H9 (cell line): ENCODE measurements at places on chromosomes 16 and 17. TPM values are rescaled to one million over a fixed set of nuclear protein-coding genes. Genes with fewer than 3 reads are reported as not detected.

- H3K36me3 ChIP-seq, result no peaks in the 10 kb centered on the region
- H3K27ac ChIP-seq, result no peak overlapping the region
- peak; percentile 88 for DNase-seq
- no peak overlapping the region for H3K4me3 ChIP-seq
- 0 out of 2 replicates have a peak, but pooled peaks cover 2% of the 10 kb centered on the region for H3K4me1 ChIP-seq
- no peaks in the 10 kb centered on the region; the same call in 1 of the 2 replicates for H3K27me3 ChIP-seq
These were observed 113.4 kb downstream of the ENGASE start for GRCh38 chr17:79188048-79188447.

- H3K36me3 ChIP-seq, result peaks cover 9% of the 10 kb centered on the region
- peaks cover 13% of the 10 kb centered on the region; the same call in 1 of the 2 replicates for H3K27me3 ChIP-seq
- H3K4me1 ChIP-seq, result 0 out of 2 replicates have a peak, but pooled peaks cover 2% of the 10 kb centered on the region
These were observed 6.6 kb downstream of the BTBD17 start for GRCh38 chr17:74355065-74355464.

DNA sequence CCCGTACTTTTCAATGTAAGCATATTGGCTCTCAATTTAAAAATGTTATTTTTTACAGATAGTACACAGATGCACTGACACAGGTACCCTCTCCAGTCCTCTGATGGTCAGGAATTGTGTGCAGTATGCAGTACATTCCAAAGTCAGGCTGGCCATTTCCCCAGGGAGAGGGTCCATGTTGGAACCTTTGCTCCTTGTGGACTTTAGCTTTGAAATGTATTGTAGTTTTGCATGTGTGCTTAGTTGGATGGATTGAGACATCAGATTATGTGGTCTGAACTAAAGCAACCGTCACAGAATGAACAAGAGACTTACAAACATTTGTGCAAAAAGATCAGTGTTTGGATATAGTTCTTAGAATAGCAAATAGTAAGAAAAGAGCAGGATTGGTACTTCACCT lies 381.1 kb downstream of the WWOX start:
- no peak overlapping the region for H3K27ac ChIP-seq
- DNase-seq, result no peak
- peaks cover 4% of the 10 kb centered on the region; the same call in 1 of the 2 replicates for H3K4me1 ChIP-seq
- H3K27me3 ChIP-seq, result no peaks in the 10 kb centered on the region

DNA sequence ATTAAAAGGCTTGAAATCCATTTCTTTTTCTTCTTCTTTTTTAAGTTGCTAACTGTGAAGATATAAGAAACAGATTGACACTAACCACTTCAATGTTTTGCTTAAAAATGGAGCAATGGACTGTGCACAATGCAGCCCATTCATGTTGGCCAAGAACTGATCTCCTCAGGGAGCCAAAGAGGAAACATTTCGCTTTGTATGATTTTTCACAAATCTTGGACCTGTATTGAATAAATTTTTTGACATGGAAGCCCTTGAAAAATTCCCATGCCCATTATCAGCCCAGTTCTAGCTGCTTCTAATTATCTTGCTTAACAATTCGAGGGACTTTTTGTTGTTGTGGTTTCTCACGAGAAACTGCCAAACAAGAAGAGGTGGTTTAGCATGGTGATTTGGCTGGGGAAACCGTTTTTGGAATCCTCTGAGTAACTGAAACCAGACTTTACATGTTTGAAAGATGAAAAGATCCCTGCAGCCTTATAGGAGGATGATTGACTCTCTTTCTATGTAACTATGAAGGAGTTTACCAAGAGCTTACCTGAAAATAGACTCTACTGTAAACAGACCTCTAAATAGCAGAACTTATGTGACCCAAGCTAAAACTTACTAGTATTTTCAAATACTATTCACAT lies 1389.4 kb upstream of the GOT2 start:
- H3K36me3 ChIP-seq, result no peaks in the 10 kb centered on the region
- no peaks in the 10 kb centered on the region for H3K27me3 ChIP-seq
- no peaks in the 10 kb centered on the region for H3K4me1 ChIP-seq

DNA sequence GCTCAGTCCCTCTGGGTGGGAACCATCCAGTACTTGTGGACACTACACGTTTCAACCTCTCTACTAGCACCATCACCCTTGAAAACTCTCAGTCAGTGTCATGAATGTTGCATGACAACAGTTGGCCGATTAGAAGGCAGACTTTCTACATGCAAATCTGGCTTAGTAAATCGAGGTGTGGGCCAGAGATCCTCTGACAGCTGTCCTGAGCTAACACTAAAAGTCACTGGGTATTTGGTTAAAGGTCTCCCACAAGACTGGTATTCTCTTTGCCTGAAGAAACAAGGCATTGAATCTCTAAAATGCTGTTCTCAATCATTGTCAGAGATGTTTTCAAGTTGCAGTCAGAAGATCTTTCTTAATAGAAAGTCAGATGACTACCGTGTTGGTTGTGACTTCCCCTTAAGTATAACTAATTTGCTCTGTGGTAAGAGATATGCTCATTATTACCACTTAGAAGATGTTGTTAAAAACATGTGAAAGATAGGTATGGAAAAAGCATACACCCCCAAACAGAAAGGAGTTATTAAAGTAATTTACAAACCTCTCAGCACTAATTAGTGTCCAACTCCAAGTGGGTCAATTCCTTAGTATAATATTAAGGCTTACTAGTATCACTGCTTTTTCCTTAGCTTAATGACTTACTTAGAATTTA lies 62.3 kb downstream of the WNT3 start:
- no peak for DNase-seq
- H3K36me3 ChIP-seq, result peaks cover 12% of the 10 kb centered on the region
- H3K4me3 ChIP-seq, result no peak overlapping the region
- no peaks in the 10 kb centered on the region for H3K27me3 ChIP-seq
- no peaks in the 10 kb centered on the region for H3K4me1 ChIP-seq
- H3K27ac ChIP-seq, result no peak overlapping the region

DNA sequence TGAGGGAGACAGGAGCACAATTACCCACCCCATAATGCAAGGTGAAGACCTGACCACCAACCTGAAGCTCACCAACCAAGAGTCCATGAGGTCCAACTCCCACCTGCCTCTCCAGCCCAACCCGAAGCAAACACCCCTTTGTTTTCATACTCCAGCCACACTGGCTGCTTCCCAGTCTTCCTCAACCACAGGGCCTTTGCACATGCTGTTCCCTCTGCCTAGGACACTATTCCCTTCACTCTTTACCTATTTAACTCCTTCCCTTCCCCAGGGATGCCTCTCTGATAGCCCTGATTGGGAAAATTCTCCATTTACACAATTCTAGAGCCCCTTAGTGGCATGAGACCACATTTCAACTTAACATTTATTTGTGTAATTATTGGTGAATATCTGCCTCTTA lies 86.0 kb downstream of the VAT1L start:
- peaks cover 2% of the 10 kb centered on the region; the same call in 1 of the 2 replicates for H3K4me1 ChIP-seq
- H3K4me3 ChIP-seq, result no peak overlapping the region
- no peaks in the 10 kb centered on the region for H3K27me3 ChIP-seq
- H3K27ac ChIP-seq, result no peak overlapping the region
- peaks cover 13% of the 10 kb centered on the region; the same call in 2 of the 3 replicates for H3K36me3 ChIP-seq
- no peak for DNase-seq

The CNTNAP1 gene
- 7.5 and 7.7 TPM in 2 replicates for total RNA-seq

DNA sequence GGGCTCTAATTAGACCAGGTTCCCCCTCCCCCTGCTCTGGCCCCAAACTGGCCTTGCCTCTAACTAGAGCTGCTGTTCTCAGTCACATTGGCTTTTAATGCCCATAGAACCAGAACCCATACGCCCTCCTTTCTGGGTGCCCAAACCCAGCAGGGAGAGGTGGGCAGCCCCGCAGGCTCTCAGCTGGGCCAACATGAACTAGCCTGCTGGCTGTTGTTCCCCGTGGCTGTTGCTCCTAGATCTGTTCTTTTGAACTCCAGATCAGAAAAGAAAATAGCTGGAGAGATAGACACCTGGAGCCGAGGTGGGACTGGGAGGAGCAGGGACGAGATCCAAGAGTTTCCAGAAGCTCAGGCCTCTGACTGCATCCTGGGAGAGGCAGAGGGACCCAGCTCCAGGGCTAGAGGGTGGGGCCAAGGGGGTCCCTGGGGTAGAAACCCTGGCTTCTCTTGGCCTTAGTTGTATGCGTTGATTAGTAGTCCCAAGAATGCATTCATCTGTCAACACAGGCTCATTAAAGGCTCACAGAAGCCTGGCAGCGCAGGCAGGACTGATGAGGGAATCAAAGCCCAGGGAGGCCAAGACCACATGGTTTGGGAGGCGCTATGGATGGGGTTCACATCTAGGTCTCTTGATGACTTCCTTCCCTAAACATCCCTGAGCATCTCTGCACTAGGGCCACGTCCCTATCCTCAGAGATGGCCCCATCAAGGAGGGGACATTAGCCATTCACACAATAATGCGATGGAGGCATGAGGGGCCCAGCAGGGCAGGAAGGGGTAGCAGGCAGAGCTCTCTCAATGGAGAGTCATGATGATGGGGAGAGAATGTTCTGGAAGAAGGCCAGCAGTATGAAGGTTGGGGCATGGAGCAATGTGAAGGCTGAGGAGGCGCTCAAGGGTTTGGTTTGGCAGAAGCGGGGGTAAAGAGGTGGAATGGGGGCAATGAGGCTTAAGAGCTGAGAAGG lies 1.3 kb upstream of the CPSF4L start:
- DNase-seq, result no peak
- H3K36me3 ChIP-seq, result no peaks in the 10 kb centered on the region
- H3K27ac ChIP-seq, result no peak overlapping the region
- peak overlapping the region; percentile 60; the same call in 1 of the 3 replicates for H3K4me3 ChIP-seq

DNA sequence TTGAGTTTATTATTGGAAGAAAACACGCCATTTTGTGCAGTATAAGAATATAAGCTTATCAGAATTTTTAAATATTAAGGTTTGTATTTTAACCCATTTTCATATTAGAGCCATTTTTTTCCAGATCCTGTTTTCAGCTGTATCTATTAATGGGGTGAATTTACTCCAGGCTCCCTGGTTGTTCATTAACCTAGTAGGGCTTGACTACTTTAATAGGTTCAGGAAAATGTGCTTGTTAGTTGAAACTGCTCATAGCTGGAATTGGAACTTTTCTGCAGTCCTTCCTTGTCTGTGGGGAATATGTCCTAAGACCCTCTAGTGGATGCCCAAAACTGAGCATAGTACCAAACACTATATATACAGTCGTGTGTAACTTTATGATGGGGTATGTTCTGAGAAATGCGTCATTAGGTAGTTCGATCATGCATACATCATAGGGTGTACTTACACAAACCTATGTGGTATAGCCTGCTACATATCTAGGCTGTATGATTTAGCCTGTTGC lies 28.0 kb downstream of the NFAT5 start:
- H3K36me3 ChIP-seq, result no peaks in the 10 kb centered on the region
- no peak overlapping the region for H3K4me3 ChIP-seq
- no peak for DNase-seq
- no peaks in the 10 kb centered on the region for H3K4me1 ChIP-seq
